Cortex of kidney (tissue), 1 donor: ENCODE measurements at places on chromosomes 3 and 15.

GRCh38 chr3:107938143-107938542 is 152.7 kb downstream of the CD47 start:
- DNase-seq = no peak

DNA sequence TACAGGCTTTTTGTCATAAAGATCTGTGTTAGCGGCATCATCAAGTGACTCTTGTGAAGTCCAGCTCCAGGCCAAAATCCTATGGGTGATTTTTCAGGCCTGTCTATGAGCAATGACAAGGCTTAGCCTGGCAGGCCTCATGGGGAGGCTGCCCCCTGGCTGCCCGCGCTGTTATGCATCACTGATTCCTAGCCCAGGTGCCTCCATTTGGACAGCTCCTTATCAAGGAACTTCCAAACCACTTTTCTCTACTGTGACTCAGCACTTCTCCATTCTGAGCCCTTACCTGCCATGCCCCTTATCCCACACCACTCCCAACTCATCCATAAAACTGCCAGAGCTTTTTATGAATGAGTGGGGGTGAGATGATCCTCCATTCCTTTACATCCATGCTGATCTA is 91.5 kb upstream of the C3orf80 start:
- DNase-seq = no peak

GRCh38 chr15:65644282-65644681 is 22.5 kb downstream of the SLC24A1 start:
- DNase-seq = no peak

DNA sequence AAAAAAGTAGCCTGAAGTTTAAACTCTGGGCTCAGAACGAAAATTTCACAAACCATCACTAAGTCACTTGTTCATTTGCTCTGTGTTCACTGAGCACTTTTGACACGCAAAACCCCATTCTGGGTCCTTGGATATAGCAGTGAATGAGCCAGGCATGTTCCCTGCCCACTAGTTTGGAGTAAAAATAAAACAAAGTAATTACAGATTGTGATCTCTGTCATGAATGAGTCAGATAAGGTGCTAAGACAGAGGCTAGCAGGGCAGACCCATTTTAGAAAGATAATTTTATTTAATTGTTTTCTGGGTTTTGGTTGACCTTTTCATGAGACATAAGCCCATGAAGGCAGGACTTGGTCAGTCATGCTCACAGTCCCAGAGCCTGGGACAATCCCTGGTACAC is 84.1 kb upstream of the ARHGEF3 start:
- no peak for DNase-seq

DNA sequence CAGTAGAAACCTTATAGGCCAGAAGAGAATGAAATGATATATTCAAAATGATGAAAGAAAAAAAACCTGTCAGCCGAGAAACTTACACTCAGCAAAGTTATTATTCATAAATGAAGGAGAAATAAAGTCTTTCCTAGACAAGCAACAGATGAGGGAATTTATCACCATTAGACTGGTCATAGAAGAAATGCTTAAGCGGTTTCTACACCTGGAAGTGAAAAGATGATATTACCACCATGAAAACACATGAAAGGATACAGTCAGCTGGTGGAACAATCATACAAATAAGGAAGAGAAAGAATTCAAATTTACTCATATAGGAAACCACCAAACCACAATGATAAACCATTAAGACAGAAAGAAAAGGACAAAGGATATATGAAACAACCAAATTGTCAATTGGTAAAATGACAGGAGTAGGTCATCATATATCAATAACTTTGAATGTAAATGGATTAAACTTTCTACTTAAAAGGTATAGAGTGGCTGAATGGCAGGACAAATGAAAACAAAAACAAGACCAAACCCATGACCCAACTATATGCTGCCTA is 29.9 kb upstream of the PRR23C start:
- DNase-seq = no peak

- DNase-seq = no peak
Measured at GRCh38 chr3:182244222-182244971, 532.7 kb downstream of the SOX2 start.

DNA sequence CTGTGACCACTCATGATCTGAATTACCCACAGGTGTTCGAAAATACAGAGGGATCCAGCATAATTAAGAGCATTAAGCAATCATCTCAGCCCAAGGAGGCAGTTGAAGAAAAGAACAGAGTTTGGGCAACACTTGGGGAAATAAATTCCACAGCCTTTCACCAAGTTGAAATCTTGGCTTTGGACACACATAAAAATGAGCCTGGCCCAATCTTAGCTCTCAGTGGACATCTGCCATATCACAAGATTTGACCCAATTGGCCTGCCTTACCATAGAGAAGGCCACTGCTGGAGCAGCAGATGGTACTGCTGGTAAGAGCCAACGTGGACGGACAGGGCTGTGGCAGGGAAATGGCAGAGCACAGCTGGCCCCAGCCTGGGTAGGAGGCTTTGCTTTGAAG is 13.0 kb downstream of the FOXP1 start:
- DNase-seq = no peak

GRCh38 chr15:84842781-84843180 is 25.6 kb downstream of the ALPK3 start:
- DNase-seq = no peak

- DNase-seq = no peak
Measured at GRCh38 chr15:64566629-64567427, 106.5 kb downstream of the ZNF609 start.

DNA sequence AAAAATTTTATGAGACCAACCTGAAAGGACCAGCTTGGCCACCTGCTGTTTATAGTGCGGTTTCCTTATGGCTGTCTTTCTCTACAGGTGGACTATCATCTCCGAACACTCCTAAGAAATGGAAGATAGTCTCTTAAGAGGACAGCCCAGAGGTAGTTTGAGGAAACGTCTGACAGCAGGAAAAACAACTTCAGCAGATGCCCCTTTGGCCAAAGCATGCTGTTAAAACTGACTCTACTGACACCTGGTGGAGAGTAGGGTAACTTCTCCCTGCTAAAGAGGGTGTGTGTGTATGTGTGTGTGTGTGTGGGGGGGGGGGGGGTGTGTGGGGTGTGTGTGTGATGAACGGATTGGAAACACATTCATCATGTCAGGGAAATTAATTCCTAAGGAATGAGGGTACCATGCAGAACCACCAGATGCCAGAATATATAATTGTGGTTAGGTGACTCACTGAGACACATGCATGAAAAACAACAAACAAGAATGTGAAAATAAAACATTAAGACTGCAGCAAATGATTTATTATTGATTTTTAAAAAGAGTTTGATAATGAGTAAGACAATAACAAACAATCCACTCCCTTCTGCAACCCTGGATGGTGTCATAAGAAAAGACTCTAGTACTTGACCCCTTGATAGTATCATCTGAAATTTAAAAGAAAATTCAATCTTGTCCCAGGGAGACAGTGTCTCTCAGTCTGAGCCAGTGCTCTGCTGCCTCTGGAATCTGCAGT is 256.5 kb downstream of the THRB start:
- no peak for DNase-seq

DNA sequence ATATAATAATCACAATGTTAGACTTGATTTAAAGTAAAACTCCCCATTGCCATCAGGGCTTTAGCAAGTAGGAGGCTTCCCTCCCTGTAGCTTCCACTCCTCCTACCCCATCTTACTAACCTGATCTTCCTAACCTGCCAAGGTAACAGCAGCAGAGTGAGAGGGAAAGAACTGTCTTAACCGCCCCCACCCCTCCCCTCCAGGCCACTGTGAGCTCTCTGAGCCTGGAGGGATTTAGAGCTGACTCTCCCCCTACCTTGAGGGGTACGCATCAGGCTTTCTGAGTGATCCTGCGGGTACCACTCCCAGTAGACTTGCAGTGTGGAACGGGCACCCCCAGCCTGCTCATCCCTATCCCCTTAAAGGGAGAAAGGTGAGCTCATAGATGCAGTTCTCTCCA is 11.4 kb upstream of the PRSS50 start:
- DNase-seq = no peak

DNA sequence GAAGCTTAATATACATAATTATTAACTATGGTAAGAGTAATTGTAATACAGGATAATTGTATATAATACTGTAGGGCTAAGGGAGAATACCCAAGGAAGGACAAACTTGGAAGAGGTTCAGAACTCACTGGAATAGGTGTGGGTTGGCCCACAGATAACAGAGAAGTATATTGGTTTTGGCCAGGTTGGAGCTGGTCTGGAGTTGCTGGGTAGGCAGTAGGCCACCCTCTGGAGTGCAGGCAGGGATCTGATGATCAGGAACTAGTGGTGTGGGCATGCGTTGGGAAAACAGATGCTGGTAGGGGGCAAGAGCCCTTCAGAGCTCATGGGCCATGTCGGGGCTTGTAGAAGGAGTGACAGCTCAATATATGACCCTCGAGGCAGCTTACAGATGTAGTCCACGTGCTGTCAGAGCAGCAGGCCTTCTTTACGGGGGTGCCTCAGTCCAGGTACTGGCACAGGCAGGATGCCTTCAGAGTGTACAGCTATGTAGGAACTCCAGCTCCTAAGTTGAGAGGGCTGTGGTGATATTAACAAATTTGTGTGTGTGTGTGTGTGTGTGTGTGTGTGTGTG is 12.4 kb downstream of the IREB2 start:
- no peak for DNase-seq

- no peak for DNase-seq
Measured at GRCh38 chr3:120192159-120192558, 92.9 kb downstream of the GPR156 start.

DNA sequence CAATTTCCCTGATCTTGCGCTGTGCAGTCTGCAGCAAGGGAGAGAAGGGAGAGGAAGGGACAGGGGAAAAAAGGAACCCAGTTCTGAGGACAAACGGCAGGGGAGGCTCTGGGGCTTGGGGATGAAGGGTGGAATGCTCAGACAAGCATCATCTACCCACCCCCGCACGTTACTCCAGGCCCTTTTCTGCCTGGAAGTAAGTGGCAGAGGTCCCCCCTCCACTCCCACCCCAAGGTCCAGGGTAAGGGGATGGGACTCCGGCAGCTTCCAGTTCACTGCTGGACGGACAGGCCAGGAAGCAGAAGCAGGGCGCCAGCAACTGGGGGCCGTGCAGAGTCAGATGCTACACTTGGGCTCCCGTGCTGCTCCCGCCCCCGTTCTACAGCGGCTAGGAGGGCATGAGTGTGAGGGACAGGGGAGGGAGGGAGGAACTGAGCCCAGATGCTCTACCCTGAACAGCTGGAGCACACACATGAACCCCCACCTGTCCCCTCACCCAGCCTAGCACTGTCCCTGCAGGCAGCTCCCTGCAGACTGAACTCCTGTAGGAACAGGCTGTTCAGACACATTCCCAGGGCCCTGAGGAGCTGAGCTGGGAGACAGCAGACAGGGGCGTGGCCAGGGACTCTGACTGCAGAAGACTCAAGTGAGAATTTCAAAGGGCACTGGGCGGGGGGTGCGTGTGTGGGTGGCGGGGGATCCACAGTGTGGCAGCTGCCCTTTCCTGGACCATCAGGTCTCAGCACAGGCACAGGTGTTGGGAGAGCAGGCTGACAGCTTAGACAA is 59.7 kb downstream of the SENP2 start:
- no peak for DNase-seq

- no peak for DNase-seq
Measured at GRCh38 chr3:27666272-27666671, 55.9 kb downstream of the EOMES start.

DNA sequence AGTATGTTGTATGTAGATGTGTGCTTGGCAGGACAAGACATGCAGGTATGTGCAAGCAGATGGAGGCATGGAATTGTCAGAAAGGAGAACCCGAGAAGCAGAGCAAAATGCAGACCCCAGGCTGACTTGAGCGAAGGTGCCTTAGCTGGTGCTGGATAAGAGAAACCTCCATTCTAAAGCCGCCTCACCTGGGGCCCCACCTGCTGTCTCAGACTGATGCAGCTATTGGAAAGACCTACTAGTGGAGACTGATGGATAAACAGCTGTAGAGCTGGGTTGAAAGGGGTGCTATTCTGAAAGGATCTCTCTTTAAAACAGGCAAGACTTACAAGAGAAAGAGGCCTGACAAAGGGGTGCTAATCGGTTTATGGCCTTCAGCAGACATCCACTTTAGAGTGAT is 86.2 kb downstream of the EPHB1 start:
- no peak for DNase-seq

- DNase-seq = no peak
Measured at GRCh38 chr3:181622365-181622764, 89.4 kb upstream of the SOX2 start.
